Amniotic stem cell (primary cell): ENCODE measurements at places on chromosomes 1 and 21.

GRCh38 chr1:156012051-156012817, 8.5 kb downstream of the SSR2 start:
- DNase-seq, result no peak

DNA sequence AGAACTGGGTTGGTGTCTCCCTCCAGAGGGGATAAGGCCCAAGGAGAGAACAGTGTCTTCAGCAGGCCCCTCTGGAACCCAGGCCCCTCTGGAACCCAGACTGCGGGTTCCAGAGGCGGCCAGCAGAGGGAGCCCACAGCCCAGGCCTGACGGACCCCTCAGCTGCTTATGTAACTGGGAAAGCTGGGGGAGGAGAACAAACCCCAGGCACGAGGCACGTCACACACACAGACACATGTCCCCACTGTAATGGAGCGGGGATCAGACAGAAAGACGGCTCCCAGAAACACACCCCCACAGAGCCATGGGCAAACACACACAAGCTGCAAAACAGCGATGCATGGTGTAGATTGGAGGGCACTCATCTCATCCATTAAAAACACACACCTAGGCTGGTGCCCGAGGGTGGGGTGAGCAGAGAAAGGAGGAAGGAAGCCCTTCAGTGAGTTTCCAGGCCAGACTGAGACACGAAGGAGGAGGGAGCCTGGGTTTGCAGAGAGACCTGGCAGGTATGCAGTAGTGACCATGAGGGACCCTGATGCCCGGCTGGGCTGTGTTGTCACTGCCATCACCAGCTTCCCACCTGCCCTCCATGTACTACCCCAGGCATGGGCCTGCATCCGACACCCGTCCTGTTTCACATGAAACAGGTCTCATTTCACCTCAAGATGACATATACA, 2.8 kb upstream of the IGSF8 start:
- no peak for DNase-seq

DNA sequence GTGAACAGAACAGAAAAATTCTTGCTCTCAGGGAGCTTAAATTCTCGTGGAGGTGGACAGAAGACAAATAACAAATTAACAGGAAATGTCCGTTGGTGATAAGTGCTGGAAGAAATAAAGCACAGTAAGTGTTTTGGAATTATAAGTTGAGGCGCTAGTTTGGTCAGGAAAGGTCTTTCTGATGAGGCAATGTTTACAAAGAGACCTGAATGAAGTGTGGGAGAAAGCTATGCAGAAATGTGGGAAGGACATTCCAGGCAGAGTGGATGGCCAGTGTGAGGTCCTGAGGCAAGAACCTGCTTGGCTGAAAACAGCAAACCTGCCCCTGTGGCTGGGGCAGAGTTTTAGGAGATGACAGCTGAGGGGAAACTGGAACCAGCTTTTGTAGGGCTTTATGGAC, 23.3 kb downstream of the NGF start:
- DNase-seq, result no peak

- no peak for DNase-seq
Observed at GRCh38 chr1:152983743-152984142, at the start of gene SPRR1A. TSS of gene SPRR1A (plus strand) at chr1:152984081. CDS start at chr1:152985231, 1,150 bp downstream.

- DNase-seq, result no peak
Observed at GRCh38 chr1:27144049-27144748, 10.7 kb downstream of the SLC9A1 start.

DNA sequence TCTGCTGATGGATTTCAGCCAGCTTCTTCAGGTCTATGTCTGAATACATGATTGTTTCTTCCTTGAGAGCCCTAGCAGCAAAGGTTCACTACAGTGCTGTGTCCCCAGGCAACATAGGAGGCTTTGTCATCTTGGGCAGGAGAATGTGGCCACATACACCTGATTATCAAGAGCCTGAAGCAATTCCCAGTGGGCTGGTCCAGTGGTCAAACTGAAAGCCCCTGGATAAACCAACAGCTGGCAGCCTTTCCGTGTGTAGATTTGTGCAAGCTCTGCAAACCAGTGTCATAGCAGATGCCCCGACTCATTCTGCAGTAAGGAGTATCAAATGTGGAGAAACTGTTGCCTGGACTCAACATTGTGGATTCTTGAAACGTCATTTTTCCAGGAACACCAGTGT, 2.3 kb upstream of the GIPC2 start:
- no peak for DNase-seq

DNA sequence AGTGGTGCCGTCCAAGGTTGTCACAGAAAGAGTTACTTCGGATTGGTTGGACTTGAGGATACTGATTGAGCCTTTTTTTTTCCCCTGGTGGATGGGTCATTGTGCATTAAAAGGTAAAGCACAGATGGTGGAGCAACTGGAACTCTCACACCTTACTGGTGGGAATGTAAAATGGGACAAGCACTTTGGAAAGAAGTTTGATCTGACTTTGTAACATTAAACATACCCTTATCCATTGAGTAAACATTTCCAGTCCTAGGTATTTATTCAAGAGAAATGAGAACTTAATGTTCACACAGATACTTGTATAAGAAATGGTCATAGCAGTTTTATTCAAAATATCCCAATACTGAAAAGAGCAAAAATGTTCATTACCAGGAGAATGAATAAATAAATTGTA, 14.9 kb downstream of the PLA2G2A start:
- DNase-seq, result no peak

GRCh38 chr1:68116643-68117235, 66.3 kb upstream of the DIRAS3 start:
- no peak for DNase-seq

DNA sequence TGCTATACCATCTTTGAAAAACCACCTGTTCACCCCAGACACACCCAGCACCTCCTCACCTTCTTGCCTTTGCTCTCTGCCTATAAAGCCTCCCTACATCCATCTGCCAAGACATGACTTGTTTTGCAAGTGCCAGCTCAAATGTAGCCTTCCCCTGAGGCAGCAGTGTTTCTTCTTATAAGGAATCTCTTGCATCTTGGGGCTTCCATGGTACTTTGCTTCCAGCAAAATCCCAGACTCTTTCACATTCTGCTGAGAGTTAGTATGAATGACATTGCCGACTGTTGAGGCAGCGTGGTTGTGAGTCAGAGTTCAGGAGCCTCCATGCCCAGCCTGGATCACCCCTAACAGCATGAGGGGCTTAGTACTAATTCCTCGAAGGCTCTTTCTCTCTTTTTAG, 217.4 kb upstream of the RUNX1 start:
- no peak for DNase-seq

GRCh38 chr1:178819123-178819522, 51.8 kb downstream of the ANGPTL1 start:
- DNase-seq, result no peak

DNA sequence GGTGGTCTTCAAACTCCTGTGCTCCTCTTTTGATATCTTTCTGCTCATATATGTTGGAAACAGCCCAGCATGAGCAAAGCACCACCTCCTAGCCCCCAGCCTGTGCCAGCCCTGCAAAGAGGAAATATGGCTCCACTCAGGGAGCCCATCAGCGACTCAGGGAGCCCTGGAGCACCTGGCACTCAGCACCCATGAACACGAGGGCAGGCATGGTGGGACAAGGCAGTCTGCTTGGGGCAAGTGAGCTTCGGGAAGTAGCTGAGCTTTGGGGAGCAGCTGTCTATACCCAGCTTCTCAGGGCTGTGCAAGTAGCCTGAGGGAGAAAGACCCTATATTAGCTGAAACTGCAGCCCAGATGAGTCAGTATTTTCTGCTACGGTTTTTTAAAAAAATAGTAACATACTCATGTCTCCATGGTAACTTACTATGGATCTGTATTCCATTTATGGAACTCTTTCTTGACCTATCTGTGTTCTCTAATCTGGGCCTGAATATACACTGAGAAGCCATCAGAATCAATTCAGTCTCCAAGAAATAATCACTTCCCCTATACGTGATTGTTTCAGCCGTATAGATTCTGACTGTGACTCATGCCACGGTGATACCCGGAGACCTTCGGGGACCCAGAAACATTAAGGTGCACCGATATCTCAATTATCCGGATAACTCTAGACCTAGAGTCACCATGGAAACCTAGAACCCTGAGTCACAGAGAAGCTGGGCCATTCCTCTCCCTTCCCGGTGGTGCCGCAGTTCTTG, 1.5 kb upstream of the ETS2 start:
- DNase-seq, result no peak

DNA sequence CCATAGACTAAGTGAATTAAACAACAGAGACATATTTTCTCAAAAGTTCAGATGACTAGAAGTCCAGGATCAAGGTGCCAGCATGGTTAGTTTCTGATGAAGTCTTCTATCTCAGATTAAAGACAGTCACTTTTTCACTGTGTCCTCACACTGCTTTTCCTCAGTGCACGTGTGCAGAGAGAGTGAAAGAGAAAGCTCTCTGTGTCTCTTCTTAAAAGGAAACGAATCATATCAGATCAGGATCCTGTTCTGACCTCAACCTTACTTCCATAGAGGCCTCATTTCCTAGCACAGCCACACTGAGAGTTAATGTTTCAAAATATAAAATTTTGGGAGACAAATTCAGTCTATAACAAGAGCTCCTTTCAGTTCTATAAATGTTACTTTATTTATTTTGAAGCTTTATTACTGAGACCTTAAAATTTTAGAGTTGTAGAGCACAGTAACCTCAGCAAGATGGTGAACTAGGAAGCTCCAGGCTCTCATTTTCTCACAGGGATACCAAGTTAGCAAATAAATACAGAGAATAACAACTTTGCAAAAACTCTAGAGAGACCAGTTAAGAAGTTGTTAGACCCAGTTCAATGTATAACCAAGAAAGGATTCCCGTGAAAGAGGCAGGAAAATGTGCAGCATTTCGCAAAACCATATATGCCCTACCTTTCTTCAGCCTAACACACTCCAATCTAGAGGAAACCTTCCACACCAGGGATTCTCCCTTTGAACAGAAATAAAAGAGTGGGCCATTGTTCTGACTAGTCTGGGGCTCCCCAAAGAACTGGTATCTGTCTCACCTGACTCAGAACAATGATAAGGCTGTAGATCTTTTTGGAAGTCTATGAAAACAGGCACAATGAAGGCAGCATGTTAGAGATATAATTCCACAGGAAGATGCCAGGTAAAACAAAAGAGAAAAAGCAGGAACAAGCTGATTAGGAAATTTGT, 372.2 kb downstream of the MRPL39 start:
- DNase-seq, result no peak

- no peak for DNase-seq
Observed at GRCh38 chr1:58942759-58943191, 158.9 kb upstream of the JUN start.
